ENCODE measurements at places on chromosomes 4 and X.

DNA sequence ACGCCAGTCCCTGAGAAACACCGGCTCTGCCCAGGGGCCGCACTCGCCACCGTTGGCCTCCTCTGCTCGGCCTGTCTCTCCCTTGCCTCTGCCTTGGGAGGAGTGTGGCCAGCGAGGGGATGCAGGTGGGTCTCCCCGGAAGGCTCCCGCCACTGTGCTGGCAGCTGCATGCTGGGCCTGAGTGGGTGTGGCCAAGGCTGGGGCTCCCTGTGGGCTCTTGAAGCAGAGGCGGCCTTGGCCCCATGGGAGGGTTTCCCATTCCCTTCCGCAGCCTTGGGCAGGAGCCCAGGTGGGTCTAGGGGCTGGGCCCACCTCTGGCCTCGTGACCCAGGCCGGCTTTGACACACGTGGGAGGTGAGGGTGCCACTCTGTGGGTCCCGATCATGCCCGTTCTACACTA is 19.1 kb downstream of the FGFRL1 start:
- no peak for DNase-seq

DNA sequence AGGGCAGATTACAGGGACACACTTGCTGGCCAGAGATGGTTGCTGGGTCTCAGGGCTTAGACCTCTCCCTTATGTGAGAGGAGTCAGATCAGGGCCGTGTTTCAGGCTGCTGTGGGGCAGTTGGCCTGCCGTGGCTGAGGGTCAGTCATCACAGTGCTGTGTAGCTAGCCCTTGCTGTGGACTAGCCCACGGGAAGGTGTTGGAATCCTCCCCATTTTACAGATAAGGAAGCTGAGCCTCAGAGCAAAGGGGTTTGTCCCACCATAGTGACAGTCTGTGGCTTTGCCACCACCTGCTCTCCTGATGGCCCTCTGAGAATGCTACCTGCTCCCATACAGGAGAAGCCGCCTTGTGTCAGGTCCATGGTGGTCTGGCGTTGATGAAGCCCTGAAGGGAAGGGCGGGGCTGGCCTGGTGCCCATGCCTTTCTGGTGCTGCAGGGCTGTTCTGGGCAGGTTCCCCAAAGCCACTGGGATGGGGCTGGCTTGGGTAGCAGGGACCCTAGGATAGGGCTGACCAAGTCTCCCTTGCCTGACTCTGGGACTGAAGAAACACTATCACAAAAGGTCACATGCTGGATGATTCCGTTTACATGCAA is 2.4 kb upstream of the FAM53A start:
- peak; percentile 21 for DNase-seq

GRCh38 chr4:40055511-40055862 is 1.2 kb upstream of the N4BP2 start:
- DNase-seq: no peak

DNA sequence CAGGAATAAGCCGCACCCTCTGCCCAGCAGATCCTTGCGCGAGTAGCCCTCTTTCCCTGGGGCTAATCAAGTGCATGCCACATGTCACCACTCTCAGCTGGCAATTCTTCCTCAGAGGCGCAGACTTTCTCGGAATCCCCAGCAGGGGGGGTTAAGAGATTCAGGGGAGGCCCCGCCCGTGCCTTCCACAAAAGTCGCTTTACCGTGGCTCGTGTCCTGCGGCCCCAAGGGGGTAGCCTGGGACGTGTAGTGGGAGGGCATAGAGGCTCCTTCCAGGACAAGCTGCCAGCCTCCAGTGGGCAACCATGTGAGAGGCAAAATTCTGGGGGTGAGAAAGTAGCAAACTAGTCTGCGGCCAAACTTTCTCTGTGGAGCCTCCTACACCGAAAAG is 652 bp downstream of the SRPX start:
- peak; percentile 83 for DNase-seq

DNA sequence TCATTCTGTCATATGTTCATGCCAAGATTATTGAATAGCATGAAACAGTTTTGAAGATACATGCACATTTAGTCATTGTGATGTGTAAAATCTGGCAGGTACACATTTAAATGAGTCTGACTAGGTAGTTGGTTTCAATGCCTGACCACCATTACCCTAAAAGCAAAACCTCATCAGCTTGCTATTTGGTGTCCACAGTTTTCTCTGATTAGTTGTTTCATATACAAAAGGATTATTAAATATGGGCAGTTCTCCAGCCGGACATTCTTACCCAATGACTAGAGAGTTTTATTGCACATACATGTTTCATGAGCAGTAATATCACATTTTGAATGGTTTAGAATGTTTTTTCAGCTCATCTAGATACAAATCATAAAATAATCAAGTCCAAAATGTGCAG is 23.7 kb downstream of the DCHS2 start:
- DNase-seq: no peak

DNA sequence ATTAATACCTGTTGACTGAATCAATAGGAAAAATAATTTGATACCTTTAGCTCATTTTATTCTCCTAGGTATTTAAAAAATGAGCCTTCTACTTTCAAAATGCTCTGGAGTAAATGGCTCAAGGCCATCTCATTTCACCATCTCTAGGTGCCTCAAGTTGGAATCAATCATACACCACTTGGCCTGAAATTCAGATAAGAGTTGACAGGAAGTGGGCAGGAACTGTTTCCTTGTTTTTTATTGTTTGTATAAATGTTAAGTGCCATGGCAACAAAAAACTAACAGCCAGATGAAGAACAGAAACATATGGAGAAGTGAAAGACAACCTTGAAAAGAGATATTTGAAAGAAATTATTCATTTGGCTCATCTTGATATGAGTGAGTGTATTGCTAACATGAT is 12.4 kb downstream of the LIMCH1 start:
- DNase-seq: no peak

DNA sequence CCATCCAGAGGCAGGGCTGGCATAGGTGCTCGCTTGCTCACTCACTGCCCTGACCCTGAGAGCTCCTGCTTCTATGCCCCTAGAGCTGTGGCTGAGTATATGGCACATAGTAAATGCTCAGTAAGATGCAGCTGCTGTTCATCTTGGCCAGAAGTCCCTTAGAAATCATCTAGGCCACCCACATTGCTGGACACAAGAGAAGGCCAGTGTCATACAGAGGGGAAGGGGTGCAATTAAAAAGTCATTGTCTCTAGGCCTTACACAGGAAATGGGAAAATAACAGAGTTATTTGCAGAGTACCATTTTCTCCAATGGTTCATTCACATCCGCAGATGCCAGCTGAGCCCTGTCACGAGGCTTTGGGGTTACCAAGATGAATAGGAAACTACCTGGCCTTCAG is 88.8 kb downstream of the MAMLD1 start:
- no peak for DNase-seq

DNA sequence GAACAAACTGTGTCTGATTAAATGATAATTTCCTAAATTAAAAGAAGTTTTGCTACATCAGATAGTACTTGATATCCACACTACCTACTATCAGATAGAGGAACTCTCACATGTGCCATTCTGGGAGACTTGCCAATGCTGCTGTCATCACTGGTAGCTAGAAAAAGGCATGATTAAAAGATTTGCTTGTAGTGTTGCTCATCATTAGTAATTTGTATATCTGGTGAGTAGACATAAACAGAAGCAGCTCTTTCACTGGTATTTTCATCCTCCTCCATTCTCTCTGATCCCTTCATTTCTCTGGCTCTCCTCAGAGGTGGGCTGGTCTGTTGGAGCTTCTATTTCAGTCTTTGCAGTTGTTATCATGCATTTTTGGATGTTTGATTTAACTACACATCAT is 56.0 kb downstream of the SPRY1 start:
- DNase-seq: no peak

GRCh38 chrX:8366481-8366880 is 98.1 kb upstream of the VCX3B start:
- no peak for DNase-seq

All from ELF-1 (cell line).